Placental epithelial cell (primary cell): ENCODE measurements at places on chromosomes 2 and 18. TPM values are rescaled to one million over a fixed set of nuclear protein-coding genes. Genes with fewer than 3 reads are reported as not detected.

The SLC4A1AP gene
- total RNA-seq: 23.2 and 27.9 TPM in 2 replicates

The LCT gene
- total RNA-seq: under 0.01 TPM in 1 of 2 replicates, not detected in the other

The MSH2 gene
- 18.3 and 21.2 TPM in 2 replicates for total RNA-seq

The HDLBP gene
- total RNA-seq: 973 and 1,501 TPM in 2 replicates
